ENCODE measurements at places on chromosomes 5 and 9.

DNA sequence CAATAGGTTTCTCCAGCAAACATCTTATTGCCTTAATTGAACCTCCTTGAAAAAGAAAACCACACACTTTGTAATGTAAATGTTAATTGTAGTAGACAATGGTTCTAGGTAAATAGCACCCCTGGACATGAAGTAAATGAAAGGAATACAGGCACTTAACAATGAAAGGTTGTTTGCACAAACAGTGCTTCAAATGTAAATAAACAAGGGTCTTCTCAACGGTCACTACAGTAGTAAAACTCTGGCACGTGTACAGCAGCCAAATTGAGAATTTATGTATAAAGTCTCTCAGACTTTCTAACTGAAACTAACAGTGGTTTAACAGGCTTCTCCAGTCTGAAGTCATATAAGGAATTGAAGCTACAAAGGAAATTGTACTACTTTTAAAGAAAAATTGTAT, 218.3 kb downstream of the MEF2C start:
- no peak for DNase-seq

DNA sequence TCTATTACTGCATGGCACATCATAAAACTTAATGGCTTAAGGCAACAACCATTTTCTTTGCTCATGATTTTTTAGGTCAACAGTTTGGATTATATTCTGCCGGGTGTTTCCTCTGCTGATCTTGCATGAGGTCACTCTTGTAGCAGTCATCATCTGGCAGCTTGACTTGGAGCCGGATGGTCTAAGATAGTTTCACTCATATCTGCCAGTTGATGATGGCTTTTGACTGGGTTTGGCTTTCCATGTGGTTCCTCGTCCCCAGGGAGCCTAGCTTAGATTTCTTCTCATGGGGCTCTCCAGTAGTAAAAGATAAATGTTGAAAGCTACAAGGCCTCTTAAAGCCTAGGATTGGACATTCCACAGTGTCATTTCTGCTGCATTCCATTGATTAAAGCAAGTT, 27.4 kb downstream of the LNPEP start:
- DNase-seq = peak; percentile 22

DNA sequence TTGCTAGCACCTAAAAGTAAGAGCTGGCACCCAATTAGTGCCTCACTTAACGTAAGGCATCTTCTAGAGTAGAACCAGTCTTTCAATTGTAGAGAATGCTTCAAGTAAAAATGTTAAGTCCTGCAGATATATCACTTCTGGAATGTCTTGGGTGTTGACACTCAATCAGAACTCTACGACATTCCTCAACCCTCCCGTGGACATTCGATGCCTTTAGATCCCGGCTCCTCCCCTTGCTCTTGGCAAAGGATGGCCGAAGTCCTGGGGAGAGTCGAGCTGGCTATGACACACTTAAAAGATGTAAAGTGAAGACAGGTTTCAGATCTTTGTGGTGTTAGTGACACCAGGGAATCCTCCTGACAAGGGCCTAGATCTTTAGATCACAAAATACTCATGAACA, 87.5 kb upstream of the ERCC6L2 start:
- DNase-seq = no peak

DNA sequence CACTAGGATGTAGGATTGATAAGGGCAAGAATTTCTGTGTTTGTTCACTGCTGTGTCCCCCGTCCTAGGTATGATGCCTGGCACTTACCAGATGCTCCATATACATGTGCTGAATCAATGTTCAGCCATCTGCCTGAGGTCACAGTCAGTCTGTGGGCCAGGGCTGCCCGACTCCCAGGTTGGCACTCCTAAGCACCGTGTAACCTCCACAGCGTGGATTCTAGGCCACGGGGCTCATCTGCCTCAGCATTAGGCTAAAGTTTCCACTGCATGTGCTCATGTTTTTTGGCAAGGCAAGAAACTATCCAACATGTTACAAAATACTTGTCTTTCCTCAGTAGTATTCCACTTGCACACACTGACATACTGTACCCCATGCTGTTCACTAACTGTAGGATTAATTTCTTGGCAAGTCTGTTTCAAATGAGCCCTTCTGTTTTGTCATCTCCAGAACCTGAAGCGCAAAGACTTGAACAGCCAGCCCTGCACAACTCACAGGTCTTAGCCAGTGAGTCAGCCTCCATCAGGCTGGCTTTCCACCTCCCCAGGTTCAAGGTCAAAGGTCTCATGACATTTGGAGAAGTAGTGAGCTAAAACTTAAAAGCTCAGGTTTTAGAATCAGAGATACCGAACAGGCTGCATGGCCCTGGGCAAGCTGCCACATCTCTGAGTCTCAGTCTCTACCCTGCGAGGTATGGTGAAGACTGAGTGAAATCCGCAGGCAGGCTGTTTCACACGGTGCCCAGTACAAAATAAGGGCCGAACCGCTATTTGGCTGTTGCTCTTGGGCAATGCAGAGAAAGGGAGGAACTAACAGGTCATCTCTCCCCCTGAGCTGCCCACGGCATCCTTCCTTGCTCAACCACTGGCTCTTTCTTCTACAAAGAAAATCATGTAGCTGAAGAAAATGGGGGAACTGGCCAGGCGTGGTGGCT, 7.2 kb downstream of the TOR1A start:
- no peak for DNase-seq

- DNase-seq = no peak
These were observed 28.0 kb upstream of the PLIN2 start for GRCh38 chr9:19155106-19155935.

DNA sequence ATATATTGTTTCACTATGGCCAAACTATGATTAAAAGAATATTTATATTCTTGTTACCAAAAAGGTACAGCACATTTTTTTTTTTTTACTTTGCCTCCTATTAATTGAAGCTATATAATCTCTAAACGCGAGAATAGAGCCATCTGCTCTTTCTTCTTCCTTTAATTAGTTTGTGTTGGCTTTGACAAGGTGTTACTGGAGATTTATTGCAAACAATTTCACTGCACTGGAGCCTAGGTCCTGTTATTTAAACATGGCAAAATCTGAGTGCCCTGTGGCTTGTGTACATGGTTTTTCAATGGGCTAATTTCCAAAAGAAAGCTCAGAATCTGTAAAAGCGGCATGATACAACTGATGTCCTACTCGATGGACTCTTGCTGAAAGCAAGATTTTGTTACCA, 40.8 kb upstream of the GABRG2 start:
- no peak for DNase-seq

GRCh38 chr5:4640795-4641194, 499.3 kb upstream of the ADAMTS16 start:
- DNase-seq = no peak

- no peak for DNase-seq
These were observed 15.3 kb downstream of the NR2F1 start for GRCh38 chr5:93598091-93599000.

DNA sequence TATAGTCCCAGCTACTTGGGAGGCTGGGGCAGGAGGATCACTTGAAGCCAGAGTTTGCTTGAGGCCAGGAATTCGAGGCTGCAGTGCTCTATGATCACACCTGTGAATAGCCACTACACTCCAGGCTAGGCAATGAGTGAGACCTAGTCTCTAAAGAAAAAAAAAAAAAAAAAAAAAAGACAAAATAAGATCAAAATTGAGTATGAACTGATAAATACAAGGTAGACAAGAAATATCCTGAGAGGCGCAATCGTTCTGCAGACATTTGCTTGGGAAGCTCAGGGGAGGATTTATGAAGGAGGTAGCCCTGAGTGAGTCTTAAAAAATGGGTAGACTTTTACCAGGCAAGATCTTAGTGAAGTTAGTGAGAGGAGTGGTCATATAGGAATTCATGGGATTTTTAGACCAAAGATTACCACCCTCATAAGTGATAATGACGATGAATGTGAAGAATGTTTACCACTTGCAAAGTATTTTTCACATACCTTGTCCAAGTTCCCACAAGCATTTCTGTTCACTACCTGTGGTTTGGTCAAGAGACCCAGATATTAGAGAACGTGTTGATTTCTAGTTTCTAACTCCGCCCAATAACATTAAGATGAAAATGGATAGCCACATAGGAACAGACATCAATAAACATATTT, 4.4 kb downstream of the PDCD1LG2 start:
- DNase-seq = no peak

- no peak for DNase-seq
These were observed 10.0 kb downstream of the CMBL start for GRCh38 chr5:10297646-10298204.

- DNase-seq = no peak
These were observed 4.0 kb downstream of the PCDHGC3 start for GRCh38 chr5:141479776-141480175.

- peak; percentile 79 for DNase-seq
These were observed at the start of gene OLFM1 for GRCh38 chr9:135087489-135087792. TSS of gene OLFM1 (plus strand) at chr9:135087668. CDS start at chr9:135087990, 322 bp downstream.

DNA sequence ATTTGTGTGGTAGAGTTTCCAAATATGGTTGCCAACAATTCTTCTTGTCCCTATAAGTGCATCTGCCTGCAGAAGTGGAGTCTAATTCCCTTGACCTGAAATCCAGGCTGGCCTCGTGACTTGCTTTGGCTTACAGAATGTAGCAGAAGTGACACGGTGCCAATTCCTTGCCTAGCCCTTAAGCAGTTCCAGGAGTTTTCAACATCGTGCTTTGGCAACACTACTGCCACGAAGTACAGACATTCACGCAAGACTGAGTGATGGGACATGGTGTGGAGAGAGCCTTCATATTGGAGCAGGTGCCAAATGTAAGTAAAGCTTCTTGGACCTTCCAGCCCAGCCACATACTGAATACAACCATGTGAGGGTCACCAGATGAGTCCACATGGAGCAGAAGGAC, 92.9 kb upstream of the NEK6 start:
- peak; percentile 55 for DNase-seq

DNA sequence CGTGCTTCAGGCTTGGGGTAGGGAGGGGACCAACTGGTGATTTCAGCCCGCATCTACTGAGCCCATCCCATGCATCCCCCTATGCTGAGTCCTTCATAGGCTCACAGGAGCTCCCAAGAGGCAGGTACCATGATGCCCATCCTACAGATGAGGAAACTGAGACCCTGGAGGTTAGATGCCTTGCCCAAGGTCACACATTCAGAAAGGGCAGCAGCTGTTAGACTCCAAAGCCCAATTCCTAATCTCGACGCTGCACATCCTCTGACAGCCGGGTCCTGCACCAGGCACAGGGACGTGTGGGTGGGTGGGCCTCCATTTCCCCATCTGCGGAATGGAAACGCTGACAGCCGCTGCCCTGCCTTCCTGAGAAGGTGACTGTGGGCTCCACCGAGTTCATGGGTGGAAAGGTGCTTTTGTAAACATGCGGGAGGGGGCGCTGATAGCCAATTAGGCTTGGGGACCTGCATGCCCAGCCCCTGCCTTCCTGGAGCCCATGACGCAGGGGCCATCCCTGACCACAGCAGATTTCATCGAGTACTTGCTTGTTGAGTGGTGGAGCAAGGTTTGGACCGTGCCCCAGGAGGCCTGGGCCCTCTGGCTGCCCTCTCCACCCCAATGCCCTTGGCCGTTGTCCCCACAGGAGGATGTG, 2.2 kb downstream of the DNM1 start:
- DNase-seq = no peak

GRCh38 chr5:111557686-111558085, 45.4 kb upstream of the STARD4 start:
- no peak for DNase-seq

- DNase-seq = no peak
These were observed 52.5 kb downstream of the CXXC5 start for GRCh38 chr5:139700711-139701055.

GRCh38 chr5:36820900-36821299, 55.7 kb upstream of the NIPBL start:
- no peak for DNase-seq

DNA sequence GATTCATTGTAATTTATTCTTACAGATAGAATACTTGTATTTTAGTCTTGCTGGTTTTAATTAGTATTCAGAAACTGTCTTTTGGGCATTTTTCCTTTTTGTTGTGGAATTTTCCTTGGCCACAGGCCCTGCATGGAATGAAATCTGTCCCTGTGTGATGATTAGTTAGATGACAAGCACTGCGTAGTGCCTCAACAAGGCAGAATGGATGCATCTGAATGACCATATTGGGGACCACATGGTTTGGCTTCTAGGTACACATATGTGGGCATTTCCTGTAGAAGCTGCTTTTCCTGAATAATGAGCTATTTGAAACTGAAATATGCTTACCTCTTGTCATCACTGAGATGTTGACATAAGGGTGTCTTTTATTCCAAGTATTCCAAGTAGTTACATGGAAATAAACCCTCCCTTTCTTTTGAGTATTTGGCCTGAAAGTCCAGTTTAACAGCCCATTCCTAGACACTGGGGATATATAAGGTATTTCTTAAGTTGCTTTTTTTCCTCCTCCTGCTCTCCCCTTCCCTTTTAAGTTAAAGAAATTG, 147.3 kb downstream of the YTHDC2 start:
- no peak for DNase-seq

GRCh38 chr9:127132921-127133647, 10.6 kb upstream of the ANGPTL2 start:
- peak; percentile 36 for DNase-seq

DNA sequence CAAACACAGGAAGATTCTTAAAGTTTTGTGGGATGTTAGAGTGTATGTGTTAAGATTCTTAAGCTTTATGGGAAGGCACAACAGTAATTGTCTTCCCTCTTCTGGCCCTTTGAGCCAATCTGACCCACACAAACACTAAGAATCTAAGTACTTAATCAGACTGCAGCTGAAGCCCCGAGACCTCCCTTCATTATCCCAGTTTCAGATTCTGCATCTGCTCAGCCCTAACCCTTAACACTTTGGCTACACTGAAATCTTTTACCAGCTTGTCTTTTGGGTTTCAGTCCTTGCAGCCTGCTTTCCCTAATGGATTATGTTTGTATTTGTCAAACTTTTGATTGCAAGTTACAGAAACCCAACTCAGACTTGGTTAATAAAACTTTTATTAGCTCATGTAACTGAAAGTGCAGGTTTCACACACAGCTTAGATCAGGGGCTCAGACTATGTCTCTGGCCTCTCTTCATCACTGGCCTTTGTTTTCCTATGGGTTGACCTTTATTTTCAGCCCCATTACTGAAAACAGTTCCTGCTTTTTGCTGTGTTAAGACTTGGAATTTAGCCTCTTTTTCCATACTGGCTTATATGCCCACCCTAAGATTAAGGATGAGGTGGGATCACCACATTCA, 71.5 kb downstream of the COX7C start:
- no peak for DNase-seq

- no peak for DNase-seq
These were observed at the start of gene PRRX2 for GRCh38 chr9:129665389-129665775. TSS of gene PRRX2 (plus strand) at chr9:129665647. CDS start at chr9:129665868, 221 bp downstream.

GRCh38 chr5:33441241-33442177, 744 bp downstream of the TARS1 start:
- peak; percentile 74 for DNase-seq

- DNase-seq = no peak
These were observed 112.3 kb downstream of the VCAN start for GRCh38 chr5:83583859-83584258.
